ENCODE measurements at places on chromosomes 4 and X.

DNA sequence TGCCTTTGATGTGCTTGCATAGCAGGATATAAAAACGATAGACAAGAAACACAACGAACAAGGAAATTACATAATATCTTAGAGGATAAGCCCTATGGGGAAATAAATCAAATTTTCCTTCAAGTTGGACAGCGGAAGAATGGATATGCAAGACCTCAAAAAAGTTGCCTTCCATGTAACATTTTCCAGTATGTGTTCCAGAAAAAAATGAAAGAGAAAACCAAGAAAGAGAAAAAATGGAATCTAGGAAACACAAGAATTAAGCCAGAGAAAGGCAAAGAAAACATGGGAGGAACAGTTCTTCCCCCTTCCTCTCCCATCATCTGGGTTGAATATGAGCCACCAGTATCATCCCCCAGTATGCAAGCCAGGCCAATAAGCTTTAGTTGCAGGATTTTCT, 34.6 kb upstream of the MID1 start:
- DNase-seq = no peak

GRCh38 chrX:151073767-151074166, 90.6 kb downstream of the HMGB3 start:
- DNase-seq = no peak

GRCh38 chr4:181468451-181468850, 774.8 kb upstream of the TENM3 start:
- no peak for DNase-seq

DNA sequence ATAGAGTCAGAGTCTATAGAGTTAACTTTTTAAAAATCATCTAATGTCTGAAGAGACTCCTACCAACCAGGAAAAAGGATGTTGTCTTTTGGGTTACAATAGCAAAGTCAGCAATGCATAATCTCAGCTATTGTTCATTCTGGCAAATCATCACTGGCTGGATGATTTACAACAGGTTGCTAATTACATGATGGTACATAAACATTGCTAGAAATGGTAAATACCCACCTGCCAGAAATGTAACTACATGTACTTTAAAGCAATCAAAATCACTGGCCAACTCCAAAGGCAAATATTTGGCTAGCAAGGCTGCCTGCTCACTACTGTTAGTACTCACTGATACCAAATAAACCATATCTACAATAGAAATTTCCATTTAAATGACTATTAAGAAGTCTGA, 91.1 kb downstream of the PPP3CA start:
- DNase-seq = no peak

- no peak for DNase-seq
Observed at GRCh38 chrX:19225909-19226308, 103.6 kb upstream of the ADGRG2 start.
